ENCODE measurements at places on chromosomes 6 and 20. TPM values are rescaled to one million over a fixed set of nuclear protein-coding genes. Genes with fewer than 3 reads are reported as not detected.

Gene PLTP
- total RNA-seq, result 1.8 TPM

Gene FAM83C
- total RNA-seq, result 0.09 TPM

Gene TM9SF4
- 30.5 TPM for total RNA-seq

Gene REM1
- total RNA-seq, result 0.47 TPM

Gene LPA
- 0.21 TPM for total RNA-seq

Gene PKIB
- 0.74 TPM for total RNA-seq

Gene HLA-DRA
- not detected for total RNA-seq

Gene SLC22A3
- total RNA-seq, result 59.2 TPM

Gene PSORS1C2
- not detected for total RNA-seq

Gene MYLK4
- 0.09 TPM for total RNA-seq

Gene SLC35B3
- total RNA-seq, result 7.2 TPM

Gene CALHM6
- not detected for total RNA-seq

Gene TREM1
- 0.14 TPM for total RNA-seq

Gene GUCA1A
- total RNA-seq, result not detected

Gene BICRAL
- total RNA-seq, result 2.5 TPM

Gene DUSP15
- 0.88 TPM for total RNA-seq

Gene PRDM13
- total RNA-seq, result 1.0 TPM

Gene TCF21
- total RNA-seq, result 0.04 TPM

Gene TINAG
- total RNA-seq, result 0.14 TPM

Gene APCDD1L
- 0.11 TPM for total RNA-seq

Gene TBXT
- not detected for total RNA-seq

Gene SYNE1
- 14.4 TPM for total RNA-seq

Gene SYTL3
- total RNA-seq, result 1.7 TPM

Gene SSTR4
- total RNA-seq, result 0.43 TPM

Gene SAMD5
- total RNA-seq, result 0.70 TPM

Gene WFDC12
- not detected for total RNA-seq

Gene TGM3
- total RNA-seq, result 0.12 TPM

Gene SLC22A2
- total RNA-seq, result 0.06 TPM

Gene ANKRD60
- not detected for total RNA-seq

Gene COL11A2
- 0.51 TPM for total RNA-seq

Gene KIFC1
- 44.4 TPM for total RNA-seq

Gene BPIFB2
- not detected for total RNA-seq

Gene TUBB2B
- total RNA-seq, result 16.9 TPM

Gene ADGB
- total RNA-seq, result not detected

Gene GSTA1
- total RNA-seq, result not detected

Gene SLC26A8
- total RNA-seq, result not detected

Gene PRSS35
- 0.09 TPM for total RNA-seq

Gene MYO6
- 6.1 TPM for total RNA-seq

Gene BPIFA1
- not detected for total RNA-seq

Gene NDUFAF4
- total RNA-seq, result 35.1 TPM

Gene ABHD16B
- not detected for total RNA-seq

Gene DEFB126
- not detected for total RNA-seq

Gene CCN6
- total RNA-seq, result not detected

Gene CDSN
- total RNA-seq, result 0.06 TPM

Gene HSPA1B
- total RNA-seq, result 177 TPM

Gene AARS2
- total RNA-seq, result 7.7 TPM

Gene PRPH2
- total RNA-seq, result not detected

Gene SLC17A1
- not detected for total RNA-seq

Gene EPPIN
- not detected for total RNA-seq
